ENCODE measurements at places on chromosomes 16 and 17.

GRCh38 chr17:53466733-53467132, 356.0 kb upstream of the KIF2B start:
- DNase-seq = no peak

DNA sequence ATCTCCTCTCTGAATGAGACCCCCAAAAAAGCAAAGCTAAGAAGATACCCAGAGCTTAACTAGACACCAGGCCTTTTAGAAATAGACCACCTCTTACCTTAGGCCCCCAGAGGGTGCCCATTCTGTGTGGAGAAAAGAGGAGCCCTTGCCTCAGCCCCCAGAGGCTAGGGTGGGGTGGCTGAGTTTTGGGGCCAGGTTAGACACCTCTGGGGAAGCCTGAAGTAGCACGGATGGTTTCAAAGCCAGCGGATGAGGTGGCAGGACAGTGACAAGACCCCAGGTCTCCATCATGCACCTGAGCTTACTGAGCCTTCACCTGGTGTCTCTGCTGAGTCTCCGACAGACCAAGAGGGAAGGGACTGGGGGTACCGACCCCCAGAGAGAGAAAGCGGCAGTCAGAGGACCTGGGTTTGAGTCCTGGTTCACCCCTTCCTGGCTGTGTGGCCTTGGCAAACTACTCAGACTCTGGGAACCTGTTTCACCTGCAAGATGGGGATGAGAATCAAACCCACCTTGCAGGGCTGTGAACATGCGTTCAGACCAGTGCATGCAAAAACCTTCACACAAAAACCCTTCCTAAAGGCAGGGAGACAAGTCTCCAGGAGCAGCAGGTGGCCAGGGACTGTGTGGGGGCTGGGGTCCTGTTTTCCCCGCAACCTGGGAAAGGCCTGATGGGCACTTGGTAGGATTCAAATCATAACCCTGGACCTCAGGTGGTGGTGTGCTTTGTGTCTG, 7.7 kb downstream of the SCGB1C2 start:
- DNase-seq = no peak

- peak; percentile 71 for DNase-seq
Observed at GRCh38 chr17:8119581-8120519, 1.5 kb upstream of the ALOXE3 start.

DNA sequence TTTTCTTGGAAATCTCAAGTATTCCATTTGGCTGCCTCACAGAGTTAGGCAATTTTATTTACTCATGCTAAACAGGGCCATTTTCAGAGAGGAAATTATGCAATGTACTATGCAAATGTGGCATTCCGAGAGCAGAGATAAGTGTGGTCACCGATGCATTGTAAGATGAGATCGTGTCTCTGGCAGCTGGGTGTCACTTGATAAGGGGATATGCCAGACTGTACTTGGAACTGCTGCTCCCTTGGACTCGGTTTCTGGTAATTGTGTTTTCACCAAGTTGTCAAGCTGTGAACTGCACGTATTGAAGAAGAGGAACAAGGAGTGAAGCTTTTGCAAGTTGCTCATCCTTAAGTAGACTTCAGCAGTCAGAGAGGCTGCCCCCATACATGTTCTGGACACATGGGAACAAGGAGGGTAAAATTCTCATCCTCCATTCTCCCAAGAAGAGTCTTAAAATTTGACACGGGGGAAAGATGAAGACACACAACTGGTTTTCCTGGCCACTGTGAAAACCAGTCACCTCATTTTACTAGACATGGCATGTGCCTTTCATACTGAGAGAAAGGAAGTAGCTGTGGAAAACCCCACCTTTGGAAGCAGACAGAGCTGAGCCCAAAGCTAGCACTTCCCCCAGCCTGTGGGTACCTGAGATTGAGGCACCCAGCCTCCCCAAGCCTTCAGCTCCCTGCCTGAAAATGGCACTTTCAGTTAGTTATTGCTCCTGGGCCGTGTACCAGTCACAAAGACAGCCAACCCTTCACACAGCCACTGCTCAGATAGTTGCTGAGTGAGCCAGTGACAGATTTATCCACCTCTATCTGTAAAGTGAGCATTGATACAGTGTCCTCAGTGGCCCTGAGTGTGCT, 150.7 kb downstream of the SOCS1 start:
- no peak for DNase-seq

GRCh38 chr16:1765826-1766225, 5.5 kb downstream of the NME3 start:
- no peak for DNase-seq
